ENCODE measurements at places on chromosomes 12 and 14.

DNA sequence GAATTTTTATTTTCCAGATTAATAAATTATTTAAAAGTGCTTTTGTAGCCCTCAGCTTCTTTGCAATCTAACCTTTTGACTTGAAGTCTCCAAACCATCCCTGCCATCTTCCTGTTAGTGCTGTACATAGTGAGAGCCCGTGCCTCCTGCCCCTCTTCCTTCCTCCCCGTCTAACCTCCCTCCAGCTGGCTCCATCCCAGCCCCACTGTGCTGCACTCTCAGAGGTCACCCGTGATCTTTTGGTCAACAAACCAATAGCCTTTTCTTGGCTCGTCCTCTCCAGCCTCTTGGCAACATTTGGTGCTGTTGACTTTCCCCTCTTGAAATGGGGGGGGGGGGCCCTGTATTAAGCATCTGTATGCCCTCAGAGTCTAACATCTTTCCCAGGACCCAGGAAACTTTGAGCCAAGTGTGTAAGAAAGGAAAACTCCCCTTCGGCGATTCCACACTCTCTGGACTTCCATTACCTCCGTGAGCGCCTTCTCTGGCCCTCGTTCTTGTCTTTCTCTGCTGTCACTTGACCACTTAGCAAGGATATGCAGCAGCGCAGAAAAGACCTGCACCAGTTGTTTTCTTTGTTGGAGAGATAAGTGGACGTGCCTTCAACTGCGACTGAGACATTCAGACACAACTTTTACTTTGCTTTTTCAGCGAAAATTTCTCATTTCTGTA, 44.1 kb downstream of the FBXW8 start:
- DNase-seq, result no peak

DNA sequence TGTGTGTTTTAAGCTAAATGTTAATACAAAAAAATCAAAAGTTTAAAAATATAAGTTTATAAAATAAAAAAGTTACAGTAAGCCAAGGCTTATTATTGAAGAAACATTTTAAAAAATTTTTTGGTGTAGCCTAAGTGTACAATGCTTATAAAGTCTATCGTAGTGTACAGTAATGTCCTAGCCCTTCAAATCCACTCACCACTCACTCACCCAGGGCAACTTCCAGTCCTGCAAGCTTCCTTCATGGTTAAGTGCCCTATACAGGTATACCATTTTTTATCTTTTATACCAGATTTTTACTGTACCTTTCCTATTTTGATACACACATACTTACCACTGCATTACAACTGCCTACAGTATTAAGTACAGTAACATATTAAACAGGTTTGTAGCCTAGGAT, 11.9 kb downstream of the UBE2N start:
- DNase-seq, result no peak

GRCh38 chr14:95140060-95140858, 17.1 kb downstream of the DICER1 start:
- no peak for DNase-seq

DNA sequence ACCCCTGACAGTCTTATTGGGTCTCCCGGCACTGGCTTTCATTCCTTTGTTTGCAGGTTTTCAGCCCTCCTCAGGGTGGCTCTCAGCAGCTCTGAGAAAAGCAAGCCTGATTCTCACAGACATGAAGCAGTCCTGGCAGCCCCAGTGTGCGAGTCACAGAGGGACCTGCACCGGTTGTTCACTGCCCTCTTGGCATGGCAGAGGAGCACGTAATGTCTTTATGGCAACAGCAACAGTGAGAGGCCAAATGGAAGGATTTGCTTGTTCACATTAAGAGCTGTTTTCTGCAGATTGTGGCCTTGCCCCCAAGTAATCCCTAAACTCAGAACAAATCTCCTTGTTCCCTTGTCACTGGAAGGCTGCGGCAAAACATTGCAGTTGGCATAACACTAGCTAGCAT, 3.4 kb downstream of the KCNA5 start:
- DNase-seq, result no peak

GRCh38 chr14:75724414-75725204, 63.6 kb downstream of the TTLL5 start:
- no peak for DNase-seq

- DNase-seq, result no peak
Observed at GRCh38 chr12:14769466-14769968, 33.8 kb downstream of the WBP11 start.

- no peak for DNase-seq
Observed at GRCh38 chr14:56494167-56494566, 85.4 kb upstream of the TMEM260 start.

GRCh38 chr14:50051706-50052105, 64.7 kb downstream of the VCPKMT start:
- DNase-seq, result no peak

DNA sequence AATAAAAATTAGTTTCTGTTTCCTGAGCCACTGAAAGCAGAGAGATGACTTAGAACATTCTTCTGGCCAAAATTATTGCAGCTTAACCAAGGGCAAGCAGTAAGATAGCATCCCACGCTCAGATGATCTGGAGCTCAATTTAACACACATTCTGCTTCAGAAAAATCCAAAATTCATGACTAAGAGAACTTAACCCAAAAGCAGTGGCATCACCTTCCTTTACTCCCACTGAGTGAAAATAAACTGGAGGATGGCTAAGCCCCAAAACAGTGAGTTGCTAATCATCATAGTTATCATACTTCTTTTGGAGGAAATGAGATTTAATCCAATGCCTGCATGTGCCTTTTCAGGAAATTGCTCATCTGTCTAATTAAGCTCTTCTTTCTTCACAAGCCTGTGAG, 195.4 kb downstream of the DUSP6 start:
- no peak for DNase-seq

DNA sequence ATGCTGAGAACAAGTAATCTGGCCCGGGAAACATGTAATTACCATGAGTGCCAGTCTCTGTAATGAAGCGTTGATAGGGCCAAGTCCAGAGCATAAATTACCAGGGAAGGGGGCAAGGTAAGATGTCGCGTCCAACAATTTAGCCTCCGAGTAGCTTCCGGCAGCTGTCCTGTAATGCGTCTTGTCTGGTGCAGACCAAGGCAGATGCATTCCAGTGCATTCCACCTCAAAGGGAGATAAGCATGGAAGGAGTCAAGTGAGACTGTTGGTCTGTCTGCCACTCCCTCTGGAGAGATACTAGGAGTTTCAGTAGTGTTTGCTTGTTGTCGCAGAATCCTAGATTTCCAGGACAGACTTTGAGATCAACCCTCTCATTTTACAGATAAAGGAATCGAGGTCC, 218.3 kb downstream of the AACS start:
- DNase-seq, result no peak

DNA sequence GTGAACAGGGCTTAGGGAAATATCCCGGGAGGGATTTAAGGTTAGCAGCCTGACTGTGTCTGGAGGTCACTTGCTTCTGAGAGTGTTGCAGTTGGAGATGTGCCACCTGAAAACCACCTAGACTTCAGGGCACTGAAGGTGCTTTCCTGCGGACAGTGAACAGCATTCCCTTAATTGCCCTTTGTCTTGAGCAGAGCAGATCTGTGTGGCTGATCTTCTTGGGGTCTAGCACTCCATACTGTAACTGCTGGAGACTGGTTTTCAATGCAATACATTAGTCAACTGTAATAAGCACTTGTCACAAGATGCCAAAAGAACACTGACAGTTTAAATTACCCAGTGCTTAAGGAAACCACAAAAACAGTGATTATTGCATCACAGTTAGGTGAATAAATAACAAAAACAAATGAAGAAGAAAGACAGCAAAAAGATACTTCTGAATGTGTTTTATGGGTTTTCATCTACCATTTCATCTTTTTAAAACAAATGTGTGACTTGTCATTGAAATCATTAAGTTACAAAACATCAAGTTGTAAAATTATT, 111.8 kb downstream of the PRIMA1 start:
- no peak for DNase-seq
